ENCODE measurements at places on chromosomes 1 and 21. TPM values are rescaled to one million over a fixed set of nuclear protein-coding genes. Genes with fewer than 3 reads are reported as not detected.

Gene PRR9
- not detected for total RNA-seq

Gene BMP8B
- not detected for total RNA-seq

Gene OPN3
- total RNA-seq: 11.1 TPM

Gene F13B
- total RNA-seq: not detected

Gene CACNA1S
- not detected for total RNA-seq

Gene ETV3L
- total RNA-seq: not detected

Gene MED8
- total RNA-seq: 64.8 TPM

Gene FAM177B
- total RNA-seq: not detected

Gene GNAT2
- 0.17 TPM for total RNA-seq

Gene EPS8L3
- total RNA-seq: not detected

Gene CD1E
- not detected for total RNA-seq

Gene AMY2A
- total RNA-seq: not detected

Gene CCDC181
- 0.50 TPM for total RNA-seq

Gene PRKAA2
- total RNA-seq: 3.0 TPM

Gene LCE2A
- not detected for total RNA-seq

Gene IL24
- total RNA-seq: under 0.01 TPM

Data from smooth muscle cell of trachea (primary cell).